ENCODE measurements at places on chromosomes 4 and X.

GRCh38 chr4:8754634-8755589, 116.7 kb downstream of the HMX1 start:
- no peak for DNase-seq

- DNase-seq: no peak
Observed at GRCh38 chr4:66837279-66837922, 707.9 kb downstream of the CENPC start.

DNA sequence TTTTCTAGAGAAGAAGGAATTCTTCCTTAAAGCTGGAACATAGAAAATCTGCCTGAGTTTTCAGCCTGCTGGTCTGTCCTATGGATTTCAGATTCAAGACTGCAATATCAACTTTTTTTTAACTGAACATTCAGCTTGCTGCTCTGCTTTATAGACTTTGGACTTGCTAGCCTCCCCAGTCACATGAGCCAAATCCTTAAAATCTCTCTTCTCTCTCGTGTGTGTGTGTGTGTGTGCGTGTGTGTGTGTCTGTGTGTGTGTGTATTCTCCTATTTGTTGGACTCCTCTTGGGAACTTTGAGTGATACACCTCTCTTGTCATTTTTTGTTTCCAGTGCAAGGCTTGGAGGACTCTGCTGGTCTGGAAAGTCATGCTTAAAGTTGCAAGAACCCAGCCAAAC, 6.8 kb upstream of the TBC1D19 start:
- no peak for DNase-seq

DNA sequence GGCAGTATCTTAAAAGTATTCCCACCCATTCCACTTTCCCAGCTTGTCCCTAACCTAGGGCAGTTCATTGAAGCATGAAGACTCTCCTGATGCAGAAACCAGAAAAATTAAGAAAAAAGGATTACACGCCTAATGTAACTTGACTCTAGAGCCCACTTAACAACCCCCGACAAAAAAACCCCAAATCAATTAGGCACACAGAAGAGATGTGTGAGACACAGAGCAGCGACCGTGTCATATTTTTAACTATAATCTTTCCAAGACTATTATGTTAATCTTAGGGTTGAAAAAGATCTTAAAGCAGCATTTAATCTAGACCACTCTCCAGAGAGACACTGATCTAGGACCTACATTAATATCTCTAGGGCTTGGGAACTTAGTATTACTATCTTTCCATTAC, 1.3 kb downstream of the YTHDC1 start:
- no peak for DNase-seq

Measured in AG20443 (cell line).